Substantia nigra (tissue), 51 donors: ENCODE measurements at places on chromosomes 2 and 18.

GRCh38 chr2:121355488-121355887 is 70.5 kb upstream of the TFCP2L1 start:
- no peak for DNase-seq

DNA sequence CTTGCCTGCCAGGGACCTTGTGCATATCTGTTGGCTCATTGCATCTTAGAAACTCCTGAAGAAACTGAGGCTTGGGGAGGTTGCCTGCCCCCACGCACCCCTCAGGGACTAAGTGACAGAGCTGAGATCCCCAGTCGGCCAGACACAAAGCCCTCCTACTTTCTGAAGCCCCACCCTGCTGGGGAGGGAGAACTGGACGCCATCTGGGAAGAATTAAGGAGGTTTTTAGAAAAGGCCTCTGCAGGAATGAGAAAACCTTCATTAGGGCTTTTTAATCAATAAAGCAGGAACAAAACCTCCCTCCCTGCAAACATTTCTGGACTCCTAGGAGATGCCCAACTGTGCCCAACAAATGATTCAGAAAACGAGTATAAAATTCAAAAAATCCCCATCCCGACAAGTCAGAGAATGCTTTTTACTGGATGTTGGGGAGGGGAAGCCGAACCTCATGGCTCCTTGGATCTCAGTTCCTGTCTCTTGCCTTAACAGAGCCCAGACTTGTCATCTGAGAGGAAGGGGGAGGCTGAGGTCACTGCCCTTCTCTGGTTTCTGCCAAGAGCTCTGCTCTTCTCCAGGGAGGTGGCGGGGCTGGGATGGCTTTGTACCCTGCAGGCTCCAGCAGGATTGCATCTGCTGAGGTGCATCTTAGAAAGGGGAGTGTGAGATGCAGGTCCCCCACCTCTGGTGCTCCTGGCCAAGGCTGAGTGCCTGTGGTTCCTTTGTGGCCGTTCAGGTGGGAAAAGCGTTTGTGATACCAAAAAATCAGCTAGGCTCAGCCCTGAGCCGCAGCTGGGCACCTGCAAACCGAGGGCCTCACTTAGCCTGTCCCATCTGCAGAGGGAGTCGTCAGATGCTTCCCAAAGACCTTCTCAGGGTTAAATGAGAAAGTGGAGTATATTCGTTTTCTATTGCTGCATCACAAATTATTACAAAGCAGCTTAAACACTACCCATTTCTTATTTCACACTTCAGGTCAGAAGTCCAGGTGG is 142.4 kb downstream of the ZFP36L2 start:
- peak; percentile 63 for DNase-seq

DNA sequence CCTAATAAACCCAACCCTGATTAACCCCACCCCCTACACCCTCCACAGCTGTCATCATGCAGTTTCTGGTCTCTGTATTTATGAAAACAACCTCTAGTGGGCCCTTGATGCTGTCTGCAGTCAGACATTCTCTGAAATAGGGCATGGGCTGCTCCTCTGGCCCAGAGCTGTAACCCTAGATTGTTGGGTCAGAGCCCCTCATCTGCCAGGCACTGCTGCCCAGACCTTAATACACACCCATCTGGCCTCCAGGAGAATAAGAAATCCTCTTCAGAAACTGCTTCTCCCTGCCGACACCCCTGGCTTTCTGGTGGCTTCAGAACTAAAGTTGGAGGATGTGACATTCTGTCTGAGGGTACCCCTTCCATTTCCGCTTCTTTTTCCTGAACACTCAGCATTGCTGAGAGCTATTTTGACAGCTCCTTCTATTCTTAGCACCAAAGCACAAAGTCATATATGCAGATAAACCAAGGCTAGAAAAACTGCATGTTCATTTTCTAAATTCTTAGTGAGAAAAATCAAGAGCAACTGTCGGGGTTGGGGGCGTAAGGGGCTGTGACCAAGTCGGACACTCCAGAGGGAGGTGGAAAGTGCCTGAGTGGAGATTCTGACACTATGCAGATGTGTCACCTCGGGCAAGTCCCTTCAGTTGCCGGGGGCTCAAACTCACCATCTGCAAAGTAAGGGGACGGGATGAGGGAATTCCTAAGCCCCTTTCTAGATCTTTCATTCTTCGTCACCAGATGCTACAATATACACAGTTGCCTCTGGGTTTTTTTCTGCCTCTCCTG is 28.7 kb downstream of the SRSF7 start:
- no peak for DNase-seq

- no peak for DNase-seq
Measured at GRCh38 chr2:27231921-27232320, 14.8 kb downstream of the CAD start.

GRCh38 chr2:74440378-74441169 is 1.2 kb downstream of the RTKN start:
- peak; percentile 94 for DNase-seq

DNA sequence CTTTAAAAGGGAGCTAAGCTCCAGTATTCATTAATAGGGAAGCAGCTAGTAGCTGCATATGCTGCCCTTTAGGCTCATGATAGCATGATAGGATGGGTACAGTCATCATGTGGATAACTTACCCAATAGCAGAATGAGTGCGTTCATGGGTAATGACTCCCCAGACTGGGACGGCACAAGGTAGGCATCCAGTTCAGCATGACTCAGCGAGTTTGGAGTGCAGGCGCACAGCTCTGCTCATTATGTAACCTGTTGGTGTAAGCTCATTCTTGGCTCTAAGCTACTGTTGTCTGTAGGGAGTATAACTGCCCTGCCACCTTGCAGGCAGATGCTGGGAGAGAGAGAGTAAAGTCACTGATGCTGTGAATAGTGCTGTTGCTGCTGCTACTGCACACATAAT is 209.2 kb upstream of the SYT4 start:
- DNase-seq = no peak

DNA sequence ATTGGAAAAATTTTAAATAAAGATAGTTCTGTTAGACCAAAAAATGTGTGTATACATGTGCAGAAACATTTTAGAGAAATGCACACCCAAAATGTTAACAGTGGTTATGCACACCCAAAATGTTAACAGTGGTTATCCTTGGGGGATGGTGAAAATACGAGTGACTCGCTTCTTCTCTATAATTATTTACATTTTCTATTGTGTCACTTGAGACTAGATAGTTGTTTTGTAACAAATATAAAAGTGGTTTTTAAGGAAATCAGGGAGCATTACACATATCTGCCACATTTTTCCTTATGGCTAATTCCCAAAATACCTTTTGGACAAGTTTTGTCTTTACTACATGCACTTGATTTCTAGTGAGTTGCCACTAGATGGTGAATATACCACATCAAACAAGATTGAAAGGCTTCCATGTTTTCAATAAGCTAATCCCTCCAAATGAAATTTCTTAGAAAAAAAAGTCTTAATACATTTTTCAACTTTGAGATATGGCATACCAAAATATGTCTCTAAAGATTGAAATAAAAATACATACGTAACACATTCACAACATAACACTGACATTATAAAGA is 9.0 kb upstream of the HIBCH start:
- DNase-seq = no peak

DNA sequence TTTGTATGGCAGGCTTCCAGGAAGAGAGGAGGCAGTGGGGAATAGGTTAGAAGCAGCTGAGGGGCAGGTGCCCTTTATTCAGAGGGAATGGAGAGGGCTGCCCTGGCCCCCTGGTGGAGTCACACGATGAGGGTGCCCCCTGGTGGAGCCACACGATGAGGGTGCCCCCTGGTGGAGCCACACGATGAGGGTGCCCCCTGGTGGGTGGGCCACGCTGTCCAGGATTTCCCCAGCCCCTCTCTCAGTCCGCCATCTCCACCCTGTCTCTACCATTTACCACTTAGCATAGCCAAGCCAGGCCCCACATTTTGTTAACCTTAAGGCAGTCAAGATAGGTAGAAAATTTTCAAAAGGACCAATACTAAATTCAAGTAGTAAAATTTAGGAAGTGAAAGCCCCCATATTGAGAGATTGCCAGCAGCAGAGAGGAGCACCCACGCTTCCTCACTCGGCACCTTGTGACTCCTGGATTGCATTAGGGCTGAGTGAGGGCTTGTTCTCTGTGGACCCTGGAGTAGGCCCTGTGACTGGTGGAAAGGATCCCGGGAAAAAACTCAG is 10.4 kb upstream of the FAM228A start:
- no peak for DNase-seq

GRCh38 chr2:96463119-96463518 is 42.0 kb downstream of the NEURL3 start:
- DNase-seq = no peak

GRCh38 chr18:8799596-8800441 is 94.5 kb downstream of the MTCL1 start:
- no peak for DNase-seq
